ENCODE measurements at places on chromosomes 12 and 14.
A peak's percentile ranks its signal among the peaks of the same experiment; 100 is the strongest.

GRCh38 chr12:66329941-66330340 is 27.6 kb downstream of the HELB start:
- DNase-seq: no peak

GRCh38 chr12:48459259-48459658 is 13.1 kb upstream of the ANP32D start:
- no peak for DNase-seq

GRCh38 chr12:101612160-101612916 is 17.6 kb downstream of the MYBPC1 start:
- no peak for DNase-seq

DNA sequence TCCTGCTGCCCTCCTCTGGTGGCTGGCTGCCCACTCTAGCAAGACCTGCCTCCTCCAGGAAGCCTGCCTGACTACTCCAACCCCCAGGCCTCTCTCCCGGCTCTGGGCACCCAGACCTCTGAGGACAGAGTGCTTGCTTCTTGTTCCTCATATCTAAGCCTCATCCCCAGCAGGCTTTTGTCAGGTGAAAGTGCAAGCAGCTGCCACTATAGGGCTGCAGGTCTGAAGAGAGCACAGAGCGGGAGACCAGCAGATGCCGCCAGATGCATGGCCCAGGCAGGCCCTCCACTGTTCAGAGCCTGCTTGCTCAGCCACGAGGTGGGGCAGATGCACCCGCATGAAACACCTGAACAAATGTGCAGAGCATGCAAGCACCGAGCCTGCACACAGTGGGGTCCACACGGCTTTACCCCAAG is 73.0 kb downstream of the SERPINA3 start:
- DNase-seq: no peak

- no peak for DNase-seq
Measured at GRCh38 chr12:50613463-50613862, 108.7 kb downstream of the DIP2B start.

- DNase-seq: no peak
Measured at GRCh38 chr12:5488626-5488955, 56.7 kb downstream of the NTF3 start.

GRCh38 chr12:46108721-46109120 is 118.3 kb upstream of the SCAF11 start:
- no peak for DNase-seq

- DNase-seq: no peak
Measured at GRCh38 chr14:76292561-76292960, 83.4 kb upstream of the ESRRB start.

GRCh38 chr12:130981074-130981742 is 27.5 kb downstream of the ADGRD1 start:
- no peak for DNase-seq

DNA sequence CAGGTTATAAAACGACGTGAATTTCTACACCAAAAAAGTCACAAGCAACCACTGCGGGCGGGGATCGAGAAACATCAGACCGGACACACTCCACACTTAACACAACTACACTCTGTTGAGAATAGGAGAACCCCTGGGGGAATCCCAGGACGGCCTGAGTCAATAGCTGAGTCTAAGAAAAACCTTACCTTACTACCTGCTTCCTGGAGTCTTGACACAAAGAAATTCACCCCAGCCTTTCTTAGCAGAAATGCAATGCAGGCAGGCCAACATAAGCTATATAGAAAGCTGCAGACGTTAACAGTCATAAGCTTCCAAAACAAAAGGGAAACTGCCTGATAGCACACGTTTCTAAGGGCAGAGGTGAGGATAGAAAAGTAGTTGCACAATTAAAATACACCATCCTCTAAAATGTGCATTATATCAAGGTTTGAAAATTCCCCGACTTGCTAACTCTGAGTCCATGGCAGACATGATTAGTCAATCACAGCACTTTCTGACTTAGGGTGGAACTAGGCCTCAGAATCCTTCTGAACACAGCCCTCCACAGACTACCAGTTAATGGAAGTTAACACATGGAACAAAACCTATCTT is 68.0 kb downstream of the CCDC88C start:
- DNase-seq: peak; percentile 62

GRCh38 chr12:116187151-116187511 is 90.4 kb downstream of the MED13L start:
- DNase-seq: no peak

DNA sequence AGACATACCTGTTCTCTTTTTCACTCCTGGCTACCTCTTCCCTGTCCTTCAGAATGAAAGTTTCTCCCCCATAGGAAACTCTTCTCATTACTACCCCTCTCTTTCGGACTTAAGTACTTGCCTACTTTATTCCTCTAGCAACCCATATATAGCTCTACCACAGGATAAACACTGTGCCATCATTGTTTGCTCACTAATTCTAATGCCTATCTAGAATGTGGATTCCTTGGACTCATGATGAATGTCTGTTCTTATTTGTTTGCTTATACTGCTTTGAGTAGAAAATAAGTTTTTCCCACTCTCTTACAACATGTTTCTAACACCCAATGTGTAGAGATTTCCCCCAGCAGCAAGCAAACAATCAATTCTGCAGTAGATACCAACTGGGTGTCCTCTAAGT is 1094.9 kb downstream of the SLC6A15 start:
- DNase-seq: no peak

GRCh38 chr12:113194971-113195391 is 9.5 kb downstream of the RITA1 start:
- no peak for DNase-seq

GRCh38 chr14:95273001-95273978 is 46.4 kb downstream of the CLMN start:
- DNase-seq: no peak

GRCh38 chr14:56657604-56658003 is 78.0 kb downstream of the TMEM260 start:
- DNase-seq: no peak

DNA sequence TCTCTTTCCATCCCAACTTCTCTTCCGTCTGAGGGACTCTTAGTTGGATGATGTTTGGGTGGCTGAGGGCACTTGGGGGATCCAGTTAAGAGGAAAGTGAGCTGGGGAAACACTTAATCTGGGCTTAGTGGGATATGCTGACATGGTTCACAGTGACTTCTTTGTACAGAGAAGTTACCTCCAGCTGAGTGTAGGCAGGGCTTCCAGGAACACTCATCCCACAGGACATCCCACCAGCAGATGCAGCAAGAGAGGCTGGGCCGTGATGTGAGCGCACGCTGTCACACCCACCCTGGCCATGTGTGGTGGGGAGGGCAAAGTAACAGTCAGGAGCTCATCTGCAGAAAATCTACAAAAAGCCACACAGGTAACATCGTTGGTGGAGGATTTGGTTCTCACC is 832 bp upstream of the CACNA2D4 start:
- no peak for DNase-seq

GRCh38 chr14:69263771-69264170 is 3.8 kb downstream of the GALNT16 start:
- DNase-seq: no peak

- no peak for DNase-seq
Measured at GRCh38 chr14:50901361-50901760, 29.5 kb downstream of the ABHD12B start.

GRCh38 chr14:94288610-94289465 is 4.2 kb downstream of the SERPINA10 start:
- DNase-seq: no peak

DNA sequence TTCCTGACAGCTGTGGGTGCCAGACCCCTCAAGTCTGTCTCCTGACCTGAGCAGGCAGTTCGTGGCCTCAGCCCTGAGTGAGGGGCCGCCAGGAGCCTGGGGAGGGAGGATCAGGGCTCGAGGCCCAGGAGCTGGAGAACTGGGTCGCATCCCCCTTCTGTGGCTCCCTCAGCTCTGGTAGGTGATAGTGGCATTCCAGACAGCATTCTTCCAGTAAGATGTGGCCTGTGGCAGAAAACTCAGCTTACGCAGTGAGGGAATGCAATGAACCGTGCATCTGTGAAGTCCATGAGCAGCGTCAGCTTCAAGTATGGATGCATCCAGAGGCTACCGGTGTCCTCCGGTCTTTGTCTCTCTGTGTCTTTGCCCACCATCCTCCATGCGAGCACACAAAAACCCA is 28.4 kb upstream of the FBRSL1 start:
- DNase-seq: no peak

DNA sequence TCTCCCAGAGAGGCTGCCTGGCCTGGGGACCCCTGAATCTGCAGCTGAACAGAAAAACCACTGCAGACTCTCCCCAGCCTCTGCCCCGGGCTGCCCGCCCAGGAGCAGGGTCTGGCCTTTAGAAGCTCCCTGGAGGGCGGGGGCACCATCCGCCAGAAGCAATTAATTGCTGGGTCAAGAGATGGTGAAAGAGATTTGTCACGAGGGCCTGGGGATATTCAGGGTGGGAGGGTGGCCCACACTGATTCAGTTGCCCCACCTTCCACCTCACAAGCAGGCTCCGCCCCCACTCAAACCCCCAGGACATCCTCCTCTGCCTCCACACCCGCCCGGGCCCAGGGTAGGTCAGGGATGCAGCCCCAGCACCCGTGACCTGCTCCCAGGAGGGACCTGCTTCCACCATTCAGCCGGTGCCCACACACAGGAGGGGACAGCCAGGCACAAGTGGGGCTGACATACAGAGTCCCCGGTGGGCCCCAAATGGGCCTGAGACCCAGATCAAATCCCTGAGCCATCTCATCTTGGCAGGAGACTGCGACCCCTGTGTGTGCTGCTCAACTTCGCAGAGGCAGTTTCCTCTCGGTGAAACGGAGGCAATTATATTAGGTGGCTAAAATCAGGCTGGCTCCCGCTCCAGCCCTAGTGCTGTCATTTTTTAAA is 23.0 kb downstream of the NCOR2 start:
- DNase-seq: no peak
